Adipose tissue (tissue), 3 donors: ENCODE measurements at places on chromosomes 4 and X. TPM values are rescaled to one million over a fixed set of nuclear protein-coding genes. Genes with fewer than 3 reads are reported as not detected.

CHRNA9 gene
- not detected for polyA plus RNA-seq

SPANXD gene
- polyA plus RNA-seq, result not detected

PPM1K gene
- 7.3 TPM for polyA plus RNA-seq

CNGA1 gene
- 1.3 TPM for polyA plus RNA-seq

CT45A3 gene
- polyA plus RNA-seq, result not detected

VSIG4 gene
- polyA plus RNA-seq, result 137 TPM

NLGN3 gene
- polyA plus RNA-seq, result 0.15 TPM

CLIC2 gene
- 29.7 TPM for polyA plus RNA-seq

XKRX gene
- polyA plus RNA-seq, result 0.06 TPM

GNL3L gene
- 4.7 TPM for polyA plus RNA-seq

WFS1 gene
- 16.3 TPM for polyA plus RNA-seq

BBS7 gene
- 6.5 TPM for polyA plus RNA-seq

FGF2 gene
- 9.3 TPM for polyA plus RNA-seq

RADX gene
- 0.34 TPM for polyA plus RNA-seq

HTN3 gene
- polyA plus RNA-seq, result not detected

PF4V1 gene
- not detected for polyA plus RNA-seq

MAPK10 gene
- 3.8 TPM for polyA plus RNA-seq
